ENCODE measurements at places on chromosomes 5 and 9. TPM values are rescaled to one million over a fixed set of nuclear protein-coding genes. Genes with fewer than 3 reads are reported as not detected.
A peak's percentile ranks its signal among the peaks of the same experiment; 100 is the strongest.

DNA sequence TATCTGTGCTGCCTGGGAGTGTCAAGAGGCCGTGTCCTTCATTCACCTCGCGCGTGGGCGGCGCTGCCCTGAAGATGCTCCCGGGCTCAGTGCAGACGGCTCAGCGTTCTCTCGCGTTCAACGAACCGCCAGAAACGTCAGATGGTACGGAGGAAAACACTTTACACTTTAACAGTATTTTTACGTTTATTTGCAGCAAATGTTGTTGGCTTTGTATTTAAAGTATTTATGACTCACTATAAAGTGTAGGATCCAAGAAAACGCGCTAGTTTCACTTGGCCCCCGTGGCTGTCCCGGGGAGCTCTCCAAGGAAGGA, 544 bp upstream of the ERCC6L2 start:
- DNase-seq, result peak; percentile 49

DNA sequence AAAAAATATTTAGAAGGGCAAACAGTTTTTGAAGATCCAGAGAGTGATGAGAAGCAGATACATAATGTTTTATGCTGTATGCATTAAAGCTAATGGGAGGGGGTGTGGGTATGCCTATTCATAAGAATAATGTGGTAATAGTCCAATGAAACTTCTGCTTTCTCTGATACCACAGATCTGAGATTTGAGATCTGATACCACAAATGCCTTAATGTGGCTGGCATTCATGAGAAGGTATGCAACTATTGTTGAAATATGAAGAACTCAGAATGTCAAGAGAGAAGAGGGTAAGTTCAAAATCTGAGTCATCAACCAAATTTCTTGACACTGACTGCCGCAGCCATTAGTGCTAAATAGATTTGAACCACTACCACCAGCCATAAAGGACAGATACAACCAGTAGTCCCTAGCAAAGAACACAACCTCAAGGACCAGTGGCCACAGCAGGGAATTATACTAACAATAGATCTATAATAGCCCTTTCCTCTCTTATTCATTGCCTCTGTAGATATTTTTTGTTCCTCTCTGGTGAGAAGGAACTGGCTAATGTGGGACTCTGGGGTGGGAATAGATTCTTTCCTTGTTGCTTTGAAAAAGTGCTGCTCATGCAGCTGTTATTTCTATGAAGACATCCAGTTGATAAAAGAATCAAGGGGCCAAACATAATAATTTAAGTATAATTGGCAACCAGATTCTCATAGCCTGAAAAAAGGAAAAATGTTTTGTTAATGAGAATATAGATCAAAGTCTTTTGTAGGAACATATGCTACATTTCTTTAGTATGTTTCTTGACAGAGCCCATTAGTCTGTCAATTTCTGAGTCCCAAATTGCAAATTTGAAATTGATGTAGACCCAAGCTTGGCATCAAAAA, 256.5 kb upstream of the ZNF608 start:
- DNase-seq, result no peak

DNA sequence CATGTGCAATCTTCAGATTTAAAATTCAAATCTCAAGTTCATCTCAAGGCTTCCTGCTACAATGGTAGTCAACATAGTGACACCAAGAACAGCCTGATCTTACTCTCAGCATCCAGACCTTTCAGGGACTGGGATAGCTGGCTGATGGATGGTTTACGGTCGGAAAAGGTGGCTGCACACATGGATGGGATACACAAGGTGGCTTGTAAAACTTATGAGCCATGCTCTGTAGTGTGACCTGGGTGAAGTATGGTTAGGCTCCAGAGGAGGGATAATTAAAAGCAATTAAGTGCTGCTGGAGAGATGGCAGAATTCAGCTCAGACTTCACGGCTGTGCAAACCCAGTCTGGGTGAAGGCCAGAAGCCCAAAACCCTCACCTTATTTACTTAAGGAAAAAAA, 379.5 kb downstream of the NFIB start:
- no peak for DNase-seq

DNA sequence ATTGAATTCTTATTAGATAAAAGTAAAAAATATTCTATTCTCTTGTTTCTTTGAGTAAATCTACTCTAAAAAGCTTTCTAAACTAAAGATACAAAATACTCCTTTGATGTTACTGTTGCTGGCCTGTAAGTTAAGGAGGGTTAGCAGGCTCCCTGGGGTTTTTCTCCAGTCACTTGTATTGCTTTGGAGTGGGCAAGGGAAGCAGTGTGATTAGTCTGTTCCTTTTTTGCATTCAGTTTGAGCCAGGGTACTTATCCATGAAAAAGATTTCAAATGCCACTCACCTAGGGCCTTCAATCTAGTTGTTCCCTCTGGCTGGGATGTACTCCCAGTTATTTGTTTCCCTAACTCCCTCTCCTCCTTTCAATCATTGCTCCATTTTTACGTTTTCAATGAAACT, 256.2 kb upstream of the SMC2 start:
- DNase-seq, result no peak

DNA sequence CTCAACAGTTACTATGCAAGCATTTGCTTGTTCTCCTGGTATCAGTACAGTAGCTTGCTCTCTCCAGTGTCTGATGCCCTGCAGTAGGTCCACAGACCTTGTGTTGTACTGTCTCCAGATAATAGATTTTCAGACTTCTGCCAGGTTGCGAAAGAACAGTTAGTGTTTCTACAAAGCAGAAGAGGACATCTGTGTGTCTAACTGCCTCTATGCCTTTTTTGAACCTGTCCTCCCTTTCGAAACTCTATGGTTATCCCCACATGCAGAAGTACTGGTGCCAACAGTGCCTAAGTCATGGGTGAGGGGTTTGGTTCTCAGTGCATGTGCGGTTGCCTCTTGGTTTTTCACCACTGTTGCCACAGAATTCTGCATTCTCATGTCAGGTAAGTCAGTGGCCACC, 45.9 kb downstream of the KCNN2 start:
- no peak for DNase-seq

The OCLN gene
- total RNA-seq, result 11.9 TPM

The PTTG1 gene
- total RNA-seq, result 10.1 TPM

The GPX3 gene
- 40.6 TPM for total RNA-seq

The GPR150 gene
- total RNA-seq, result 5.3 TPM

The PCDHB7 gene
- total RNA-seq, result 6.4 TPM

The HTR4 gene
- 8.0 TPM for total RNA-seq

The SPATA31C1 gene
- 1.1 TPM for total RNA-seq

All from dorsolateral prefrontal cortex (tissue), 122 donors.